ENCODE measurements at places on chromosomes 11 and 22. TPM values are rescaled to one million over a fixed set of nuclear protein-coding genes. Genes with fewer than 3 reads are reported as not detected.

CD81 gene
- polyA plus RNA-seq = 643 TPM

CSF2RB gene
- polyA plus RNA-seq = 0.20 TPM

OR52I1 gene
- polyA plus RNA-seq = not detected

CHORDC1 gene
- 22.4 TPM for polyA plus RNA-seq

CNGA4 gene
- 6.1 TPM for polyA plus RNA-seq

Data from brain (organoid and tissue), 16 donors.